ENCODE measurements at places on chromosomes 4 and X. TPM values are rescaled to one million over a fixed set of nuclear protein-coding genes. Genes with fewer than 3 reads are reported as not detected.
A peak's percentile ranks its signal among the peaks of the same experiment; 100 is the strongest.

- no peak for DNase-seq
Measured at GRCh38 chrX:2492531-2493218, 8.1 kb downstream of the DHRSX start.

DNA sequence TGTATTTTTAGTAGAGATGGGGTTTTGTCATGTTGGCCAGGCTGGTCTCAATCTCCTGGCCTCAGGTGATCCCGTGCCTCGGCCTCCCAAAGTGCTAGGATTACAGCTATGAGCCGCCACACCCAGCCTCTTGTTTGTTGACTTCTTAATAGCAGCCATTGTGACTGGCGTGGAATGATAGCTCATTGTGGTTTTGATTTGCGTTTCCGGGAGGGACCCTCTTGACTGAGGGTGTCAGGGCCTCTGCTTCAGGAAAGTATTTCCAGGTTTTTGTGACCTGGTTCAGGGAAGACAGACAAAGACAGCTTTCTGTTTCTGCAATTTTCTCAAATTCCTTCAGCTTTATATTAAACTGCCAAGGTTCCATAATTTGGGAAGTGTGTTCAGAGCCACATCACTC, 15.1 kb downstream of the CSF2RA start:
- no peak for DNase-seq

DNA sequence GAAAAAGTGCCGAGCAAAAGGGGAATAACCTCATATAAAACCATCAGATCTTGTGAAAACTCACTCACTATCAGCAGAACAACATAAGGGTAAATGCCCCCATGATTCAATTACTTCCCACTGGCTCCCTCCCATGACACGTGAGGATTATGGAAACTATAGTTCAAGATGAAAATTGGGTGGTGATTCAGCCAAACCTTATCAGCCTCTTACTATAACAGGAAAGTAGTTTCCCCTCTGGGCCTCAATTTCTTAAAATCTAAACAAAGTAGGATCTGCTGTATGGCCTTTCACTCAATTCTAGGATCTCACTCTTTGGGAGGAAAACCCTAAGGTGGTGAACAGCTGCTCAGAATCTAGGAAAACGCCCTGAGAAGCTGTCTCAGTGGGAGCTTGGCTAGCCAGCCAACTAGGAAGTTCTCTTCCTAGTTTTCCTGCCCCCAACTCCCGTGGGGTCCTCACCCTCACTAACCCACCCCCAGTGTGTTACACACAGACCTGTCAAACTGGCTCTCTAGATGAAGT, 1017.1 kb upstream of the HS3ST1 start:
- no peak for DNase-seq

DNA sequence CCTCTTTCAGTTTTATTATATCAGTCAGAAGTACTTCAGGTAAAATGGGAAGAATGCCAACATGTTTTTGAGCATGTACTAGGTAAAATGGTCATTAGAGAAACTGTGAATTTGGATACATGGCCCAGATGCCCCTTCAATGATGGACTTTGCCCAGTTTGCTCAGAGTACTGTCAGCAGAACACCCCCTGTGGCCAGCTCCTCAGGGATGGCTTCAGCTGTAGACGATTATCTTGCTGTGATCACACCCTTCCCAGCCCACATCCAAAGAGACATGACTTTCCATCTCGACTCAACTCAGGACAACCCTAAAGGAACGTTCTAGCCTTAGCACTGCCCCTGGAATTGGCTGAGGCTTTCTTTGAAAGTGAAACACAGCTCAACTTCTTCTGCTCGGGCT, 439.1 kb downstream of the PACRGL start:
- no peak for DNase-seq

GRCh38 chr4:132683957-132684356, 465.1 kb upstream of the PCDH10 start:
- peak; percentile 2 for DNase-seq

Gene CXXC4
- total RNA-seq: 2.9 TPM

All from Caco-2 (cell line).